ENCODE measurements at places on chromosomes 2 and 18. TPM values are rescaled to one million over a fixed set of nuclear protein-coding genes. Genes with fewer than 3 reads are reported as not detected.

DNA sequence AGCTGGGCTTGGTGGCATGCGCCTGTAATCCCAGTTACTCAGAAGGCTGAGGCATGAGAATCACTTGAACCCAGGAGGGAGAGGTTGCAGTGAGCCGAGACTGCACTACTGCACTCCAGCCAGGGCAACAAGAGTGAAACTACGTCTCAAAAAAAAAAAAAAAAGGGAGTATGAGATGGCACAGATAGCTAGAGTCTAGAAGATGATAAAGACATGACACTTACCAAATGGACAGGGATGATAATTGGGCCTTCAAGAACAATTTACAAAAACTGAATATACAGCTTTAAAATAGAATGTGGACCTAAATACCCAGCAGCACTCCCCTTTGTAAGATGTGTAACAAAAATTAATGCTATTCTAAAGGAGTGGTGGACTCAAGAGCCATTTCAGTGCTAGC is 2.7 kb downstream of the METTL4 start:
- DNase-seq, result no peak

DNA sequence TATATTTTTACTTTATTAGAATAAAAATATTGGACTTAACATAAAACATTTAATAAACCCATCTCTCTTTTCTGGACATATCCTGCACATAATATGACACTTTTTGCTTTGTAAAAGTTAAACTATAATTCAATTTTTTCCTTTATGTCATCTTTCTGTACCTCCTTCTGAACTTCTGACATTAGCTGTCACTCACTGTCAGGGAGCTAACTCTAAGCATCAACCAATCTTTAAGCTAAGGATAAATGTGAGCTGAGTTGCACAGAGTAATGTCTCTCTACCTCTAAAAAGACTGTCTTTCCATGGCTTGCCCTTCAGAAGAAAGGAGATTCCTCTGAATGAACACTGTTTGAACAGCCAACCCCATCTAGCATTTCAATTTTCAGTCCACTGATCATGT is 948.6 kb upstream of the CHAC2 start:
- no peak for DNase-seq

DNA sequence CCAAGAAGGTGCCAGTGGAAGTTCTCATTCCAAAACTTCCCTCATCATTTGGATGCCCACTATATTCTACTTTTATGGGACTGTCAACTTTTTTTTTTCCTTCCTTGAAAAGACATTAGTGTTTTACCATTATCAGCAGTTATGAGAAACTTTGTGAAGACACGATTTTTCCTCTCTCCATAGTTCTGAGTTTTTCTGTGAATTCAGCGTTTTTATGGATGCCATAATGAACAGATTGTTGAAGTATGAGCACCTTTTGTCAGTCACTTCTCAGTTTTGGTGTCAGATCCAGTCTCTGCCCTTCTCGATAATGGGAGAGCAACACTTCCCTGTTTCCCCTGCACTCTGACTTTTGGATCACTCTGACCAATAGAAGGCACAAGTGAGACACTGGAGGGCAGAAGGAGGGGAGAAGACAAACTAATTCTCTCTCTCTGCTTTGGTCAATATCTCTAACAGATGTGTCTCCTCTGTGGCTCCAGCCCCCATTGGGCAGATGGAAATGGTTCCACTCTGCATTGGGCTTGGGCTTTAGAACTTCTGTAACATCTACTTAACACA is 53.5 kb upstream of the FN1 start:
- no peak for DNase-seq

DNA sequence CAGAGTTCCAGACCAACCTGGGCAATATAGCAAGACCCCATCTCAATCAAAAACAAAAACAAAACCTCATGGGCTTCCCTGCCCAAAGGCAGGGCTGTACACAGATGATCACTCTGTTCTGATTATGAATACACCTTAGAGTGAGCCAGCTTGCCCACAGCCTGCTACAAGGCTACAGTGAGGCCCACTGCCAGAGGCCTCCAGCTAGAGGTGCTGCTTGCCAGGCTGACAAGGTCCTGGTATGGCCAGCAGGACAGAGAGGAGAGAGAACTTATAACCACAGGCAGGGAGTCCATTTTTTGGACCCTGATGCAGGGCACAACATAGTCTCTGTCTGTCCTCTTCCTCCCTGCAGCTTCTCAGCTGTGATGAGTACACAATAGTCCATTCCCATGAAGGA is 41.5 kb downstream of the KANSL3 start:
- no peak for DNase-seq

The GALNT13 gene
- 2.6 TPM for polyA plus RNA-seq

GRCh38 chr18:70289351-70290312 is 787 bp downstream of the SOCS6 start:
- peak; percentile 39 for DNase-seq

GRCh38 chr2:98571121-98571701 is 37.1 kb downstream of the COA5 start:
- no peak for DNase-seq

- no peak for DNase-seq
These were observed 431.1 kb upstream of the ZEB2 start for GRCh38 chr2:144950899-144951560.

GRCh38 chr2:120423167-120423943 is 77.4 kb downstream of the INHBB start:
- no peak for DNase-seq

The MROH2A gene
- polyA plus RNA-seq, result 0.09 TPM

The HOXD8 gene
- 185 TPM for polyA plus RNA-seq

DNA sequence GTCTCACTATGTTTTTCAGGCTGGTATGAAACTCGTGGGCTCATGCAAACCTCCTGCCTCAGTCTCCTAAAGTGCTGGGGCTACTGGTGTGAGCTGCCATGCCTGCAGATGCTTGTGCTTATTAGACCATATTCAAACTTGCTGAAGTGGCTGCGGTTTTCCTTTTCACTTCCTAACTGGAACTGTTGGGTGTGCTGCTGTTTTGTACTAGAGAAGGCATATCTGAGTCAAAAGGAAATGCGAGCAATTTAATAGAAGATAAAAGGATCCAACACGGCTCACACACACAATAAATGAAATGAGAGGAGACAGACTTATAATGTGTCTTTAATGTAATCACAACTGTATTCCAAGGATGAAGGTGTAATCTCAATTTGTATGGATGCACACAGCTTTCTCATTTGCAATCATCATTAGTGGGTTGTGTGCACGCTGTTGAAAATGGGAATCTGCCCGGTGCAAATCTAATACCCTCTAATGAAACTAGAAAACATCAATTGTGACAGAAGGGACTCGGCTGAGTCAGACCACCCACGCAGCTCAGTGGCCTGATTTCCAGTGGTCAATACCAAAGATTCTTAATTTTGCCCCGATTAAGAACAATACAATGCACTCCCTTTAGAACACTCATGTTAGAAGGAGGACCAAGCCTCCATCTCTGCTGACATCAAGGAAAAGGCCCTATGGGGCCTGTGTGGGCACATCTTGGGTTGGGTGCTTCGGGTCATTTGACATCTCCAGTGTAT is 532.7 kb downstream of the TDRD15 start:
- no peak for DNase-seq

The TYMS gene
- polyA plus RNA-seq, result 133 TPM

DNA sequence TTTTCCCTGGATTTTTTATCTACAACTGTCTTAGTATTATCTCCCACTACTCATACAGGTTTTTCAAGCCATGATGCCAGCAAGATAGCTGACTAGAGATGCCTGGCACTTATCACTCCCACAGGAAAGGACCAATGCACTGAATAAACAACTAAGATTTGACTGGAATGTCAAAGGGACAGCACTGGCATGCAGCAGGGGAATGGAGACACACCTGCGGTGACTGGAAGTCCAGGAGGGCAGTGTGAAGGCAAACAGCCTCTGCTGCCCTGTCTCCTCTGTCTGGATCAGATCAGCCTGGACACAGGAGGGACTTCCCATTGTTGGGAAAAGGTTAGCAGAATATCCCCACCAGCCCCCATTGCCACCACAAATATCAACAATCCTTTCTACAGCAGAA is 85.1 kb downstream of the TMEM237 start:
- no peak for DNase-seq

The DNAJC5G gene
- 1.6 TPM for polyA plus RNA-seq

- no peak for DNase-seq
These were observed 139.6 kb downstream of the COMMD1 start for GRCh38 chr2:62045017-62045543.

The TEX44 gene
- polyA plus RNA-seq, result not detected

- no peak for DNase-seq
These were observed 398.8 kb downstream of the ARHGAP15 start for GRCh38 chr2:143528021-143528420.

DNA sequence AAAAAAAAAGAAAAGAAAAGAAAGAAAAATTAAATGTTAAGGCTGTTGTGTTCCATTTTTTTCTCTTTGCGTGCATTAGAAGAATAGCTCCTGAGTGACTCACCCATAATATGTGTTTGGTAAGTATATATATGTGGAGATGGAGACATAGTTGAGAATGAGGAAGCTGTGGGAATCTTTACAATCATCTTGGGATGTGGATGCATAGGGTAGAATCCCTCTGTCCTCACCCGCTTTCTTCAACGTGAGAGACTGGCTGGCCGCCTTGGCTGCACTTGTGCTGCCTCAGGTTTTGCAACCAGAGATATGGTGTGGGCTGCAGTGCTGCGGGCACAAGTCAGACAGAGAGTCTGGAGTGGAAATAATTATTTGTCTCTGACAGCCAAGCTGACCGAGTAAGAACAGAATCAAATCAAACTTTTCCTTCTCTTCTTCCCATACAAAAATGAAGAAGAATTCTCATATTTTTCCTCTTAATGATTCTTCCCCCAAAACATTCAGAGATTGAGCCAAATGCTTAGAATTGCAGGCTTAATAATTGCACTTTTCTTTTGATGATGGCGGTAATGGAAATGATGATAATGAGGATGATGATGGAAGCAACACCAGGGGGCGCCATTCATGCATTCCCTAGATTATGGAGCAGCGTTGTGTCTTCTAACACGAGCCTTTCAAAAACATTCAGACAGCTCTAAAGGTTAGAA is 48.5 kb downstream of the SERPINB7 start:
- DNase-seq, result no peak

DNA sequence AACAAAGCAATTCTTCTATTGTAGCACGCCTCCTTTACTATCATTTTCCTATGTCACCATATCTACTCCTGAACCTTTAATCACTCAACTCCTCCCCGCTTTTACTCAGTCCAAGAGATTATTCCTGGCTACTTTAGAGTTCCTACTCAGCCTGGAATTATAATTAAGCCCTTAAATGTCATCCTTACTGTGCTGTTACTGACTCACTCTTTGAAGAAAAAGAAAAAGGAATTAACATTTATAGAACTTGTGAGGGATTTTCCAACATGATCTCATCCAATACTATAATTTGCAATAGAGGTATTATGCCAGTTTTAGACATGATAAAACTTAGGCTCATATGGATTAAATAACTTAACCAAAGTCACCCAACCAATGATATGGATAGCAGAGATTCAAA is 61.7 kb downstream of the CCDC88A start:
- DNase-seq, result no peak

The KLF11 gene
- 25.7 TPM for polyA plus RNA-seq

The ACVR1 gene
- polyA plus RNA-seq, result 25.1 TPM

- no peak for DNase-seq
These were observed 31.3 kb downstream of the TMEM247 start for GRCh38 chr2:46510598-46511177.

The HOXD12 gene
- 0.79 TPM for polyA plus RNA-seq

- no peak for DNase-seq
These were observed 158.8 kb upstream of the SLC39A10 start for GRCh38 chr2:195498176-195498575.

The LRRTM1 gene
- polyA plus RNA-seq, result 26.7 TPM

- DNase-seq, result no peak
These were observed 797 bp upstream of the GRHL1 start for GRCh38 chr2:9950521-9951271.

The COL6A3 gene
- polyA plus RNA-seq, result 277 TPM

The COPS7B gene
- 71.5 TPM for polyA plus RNA-seq

- DNase-seq, result no peak
These were observed 735.5 kb downstream of the CBLN2 start for GRCh38 chr18:71808616-71809015.

DNA sequence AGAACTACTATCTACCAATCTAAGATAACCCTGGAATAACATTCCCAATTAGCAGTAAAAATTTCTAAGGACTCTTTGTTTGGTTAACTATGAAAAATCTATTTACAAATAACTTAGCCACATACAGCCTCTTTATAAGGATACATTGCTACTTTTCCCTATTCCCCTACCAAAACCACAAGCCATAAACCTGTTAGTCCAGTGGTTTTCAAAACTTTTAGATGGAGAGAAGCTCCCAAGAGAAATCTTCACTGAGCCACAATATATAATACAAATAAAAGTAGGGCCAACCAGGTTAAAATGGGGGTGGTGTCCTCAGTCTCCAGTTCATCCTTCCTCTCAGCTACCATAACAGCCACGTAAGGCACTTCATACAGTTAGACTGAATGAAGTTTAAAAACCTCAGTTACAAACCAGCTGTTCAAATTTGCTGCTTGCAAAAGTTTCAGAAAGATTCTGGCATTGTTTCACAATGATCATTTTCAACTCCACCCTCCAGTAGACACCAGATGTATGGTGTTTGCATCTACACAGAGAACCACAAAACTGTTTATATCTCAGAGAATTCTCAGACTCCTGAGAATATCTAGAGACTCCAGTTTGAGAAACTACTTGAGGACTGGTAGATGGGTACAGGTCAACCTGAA is 26.0 kb downstream of the SOS1 start:
- DNase-seq, result no peak

GRCh38 chr2:26174691-26175465 is 2.0 kb downstream of the GAREM2 start:
- DNase-seq, result no peak

DNA sequence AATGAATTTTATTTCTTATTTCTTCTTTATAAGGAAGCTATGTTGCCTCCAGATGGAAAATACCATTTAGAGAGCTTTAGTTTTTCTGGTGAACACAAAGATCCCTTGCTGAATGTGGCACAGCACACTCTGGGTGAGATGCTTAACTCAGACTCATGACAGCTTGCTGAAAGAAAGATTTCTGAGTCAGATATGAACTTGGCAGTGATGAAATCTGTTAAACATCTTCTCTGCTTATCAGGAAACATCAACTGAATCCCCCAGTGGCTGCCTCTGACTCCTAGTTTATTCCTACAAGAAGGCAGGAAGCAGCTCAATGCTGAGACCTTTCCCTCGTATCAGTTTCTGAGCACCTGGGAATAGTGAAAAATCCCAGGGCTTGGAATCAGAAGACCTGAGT is 162.8 kb downstream of the OSR1 start:
- DNase-seq, result no peak

DNA sequence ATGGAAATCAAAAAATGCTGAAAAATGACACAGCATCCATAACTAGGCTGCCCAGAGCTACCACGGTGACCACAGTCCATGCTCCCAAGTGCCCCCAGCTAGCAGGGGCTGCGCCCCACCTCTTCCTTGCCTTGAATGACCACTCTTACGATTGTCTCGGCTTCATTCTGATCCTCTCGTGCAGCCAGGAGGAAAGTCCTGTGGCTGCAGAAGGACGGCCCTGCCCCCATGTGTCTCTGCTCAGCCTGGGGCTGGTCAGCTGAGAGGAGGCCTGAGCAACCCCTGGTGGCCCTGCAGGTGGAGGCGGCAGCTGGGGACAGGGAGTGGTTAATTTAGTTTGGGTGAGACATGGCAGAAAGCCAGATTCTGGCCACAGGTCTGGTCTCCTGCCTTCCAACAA is 54.3 kb downstream of the KCNF1 start:
- DNase-seq, result no peak

The PRSS56 gene
- not detected for polyA plus RNA-seq

The CNRIP1 gene
- polyA plus RNA-seq, result 27.5 TPM
